ENCODE measurements at places on chromosomes 12 and 14.

DNA sequence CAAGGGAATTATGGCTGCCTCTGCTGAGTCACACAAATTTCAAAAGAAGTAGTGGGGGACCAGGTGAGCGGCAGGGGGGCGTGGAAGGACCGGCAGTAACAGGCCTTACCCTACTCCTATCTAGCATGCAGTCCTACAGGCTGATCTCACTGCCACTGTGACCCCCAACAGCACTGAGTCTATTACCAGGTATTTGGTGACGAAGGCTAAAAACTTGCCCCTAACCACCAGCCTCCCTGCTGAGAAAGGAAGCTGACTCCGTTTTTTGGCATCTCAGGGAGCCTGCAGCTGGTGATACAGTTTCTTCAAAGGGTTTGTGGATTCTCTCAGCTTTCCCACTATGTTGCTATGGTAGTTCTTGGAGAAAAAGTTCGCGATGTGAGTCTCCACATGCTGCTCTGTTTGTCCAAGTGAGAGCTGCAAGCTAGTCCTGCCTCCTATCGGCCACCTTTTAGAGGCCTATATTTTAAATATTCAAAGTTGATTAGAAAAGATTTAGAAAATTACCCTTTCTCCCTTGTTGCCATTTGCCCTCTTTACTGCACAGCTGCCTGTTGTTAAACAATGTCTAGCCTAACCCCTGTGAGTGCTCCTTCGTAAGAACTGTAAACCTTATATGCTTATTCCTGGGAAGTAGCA, 57.1 kb upstream of the SLCO1B1 start:
- H3K4me3 ChIP-seq, result no peak overlapping the region
- no peaks in the 10 kb centered on the region for H3K36me3 ChIP-seq
- no peaks in the 10 kb centered on the region for H3K27me3 ChIP-seq
- DNase-seq, result no peak
- no peak overlapping the region for H3K27ac ChIP-seq

GRCh38 chr14:100568164-100568997, 18.8 kb downstream of the BEGAIN start:
- no peaks in the 10 kb centered on the region for H3K36me3 ChIP-seq
- no peak overlapping the region for H3K4me3 ChIP-seq
- H3K27ac ChIP-seq, result no peak overlapping the region
- H3K27me3 ChIP-seq, result peaks cover 51% of the 10 kb centered on the region

DNA sequence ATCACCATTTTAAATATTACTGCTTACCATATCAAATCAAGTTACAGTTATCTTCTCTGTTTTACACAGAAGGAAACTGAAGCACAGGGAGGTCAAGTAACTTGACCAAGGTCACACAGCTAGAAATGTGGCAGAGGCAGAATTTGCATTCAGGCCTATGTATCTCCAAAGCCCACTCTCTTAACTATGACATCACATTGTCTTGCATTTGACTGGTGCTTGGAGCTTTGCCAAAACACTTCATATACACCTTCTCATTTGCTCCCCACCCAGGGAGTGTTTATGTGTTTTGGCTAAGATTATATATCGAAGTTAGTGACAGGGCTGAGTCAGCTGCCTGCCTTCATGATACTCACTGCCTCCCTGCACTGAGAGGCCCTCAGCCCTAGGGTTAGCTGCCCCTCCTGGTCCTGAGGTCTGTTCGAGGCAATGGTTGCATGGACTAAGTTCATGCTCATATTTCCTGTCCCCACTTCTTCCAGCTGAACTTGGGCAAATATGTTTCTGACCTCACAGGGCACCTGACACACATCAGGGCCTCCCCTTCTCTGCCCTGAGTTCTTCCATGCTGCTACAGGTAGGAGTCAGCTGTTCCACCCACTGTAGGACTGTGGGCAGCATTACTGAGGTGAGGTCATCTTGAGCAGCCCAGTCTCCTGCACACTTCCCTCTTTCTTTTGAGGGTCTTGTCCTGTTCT, 1.8 kb downstream of the GALNT6 start:
- peak overlapping the region; percentile 28 for H3K4me3 ChIP-seq
- H3K27me3 ChIP-seq, result no peaks in the 10 kb centered on the region
- peaks cover 60% of the 10 kb centered on the region for H3K4me1 ChIP-seq
- H3K36me3 ChIP-seq, result peaks cover 2% of the 10 kb centered on the region

DNA sequence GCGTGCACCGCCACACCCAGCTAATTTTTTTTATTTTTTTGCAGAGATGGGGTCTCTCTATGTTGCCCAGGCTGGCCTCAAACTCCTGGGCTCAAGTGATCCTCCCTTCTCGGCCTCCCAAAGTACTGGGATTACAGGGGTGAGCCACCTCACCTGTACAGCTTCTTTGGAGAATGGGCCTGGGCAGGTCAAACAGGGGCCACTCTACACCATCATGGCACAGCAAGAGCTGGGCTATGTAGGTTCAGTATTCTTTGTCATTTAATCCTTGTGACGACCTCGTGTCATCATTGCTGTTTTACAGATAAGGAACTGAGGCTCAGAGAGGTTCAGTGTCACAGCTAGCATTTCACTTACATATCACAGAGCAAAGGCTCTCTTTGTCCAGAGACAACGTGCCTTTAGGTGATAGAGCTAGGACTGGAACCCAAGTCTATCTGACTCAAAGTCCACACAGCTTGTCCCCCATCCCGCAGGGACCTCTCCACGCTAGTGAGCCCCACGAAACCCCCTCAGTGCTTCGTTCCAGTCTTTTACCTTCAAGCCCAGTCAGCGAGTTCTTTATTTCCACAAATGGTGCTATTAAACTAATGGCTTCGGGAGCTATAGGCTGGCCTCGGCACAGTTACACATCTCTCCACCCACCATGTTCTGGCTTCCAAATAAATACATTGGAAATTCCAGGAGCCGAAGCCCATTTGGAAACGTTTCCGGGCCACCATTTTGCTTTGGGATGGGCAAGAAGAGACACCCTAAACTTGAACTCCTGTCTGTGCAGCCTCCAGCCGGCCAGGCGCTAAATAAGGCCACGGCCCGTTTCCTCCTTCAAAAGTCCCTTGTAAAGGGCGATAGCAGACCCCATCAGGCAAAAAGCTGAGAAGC, 660 bp upstream of the MAP1LC3B2 start:
- peak overlapping the region; percentile 88 for H3K4me3 ChIP-seq
- H3K27ac ChIP-seq, result peak overlapping the region; percentile 99
- no peak for DNase-seq
- H3K27me3 ChIP-seq, result no peaks in the 10 kb centered on the region
- H3K36me3 ChIP-seq, result peaks cover 15% of the 10 kb centered on the region
- peaks cover 35% of the 10 kb centered on the region for H3K4me1 ChIP-seq

- no peak overlapping the region for H3K4me3 ChIP-seq
- DNase-seq, result no peak
- no peak overlapping the region for H3K27ac ChIP-seq
- H3K27me3 ChIP-seq, result peaks cover 9% of the 10 kb centered on the region
Observed at GRCh38 chr14:93674343-93674742, 113.9 kb downstream of the PRIMA1 start.

- no peaks in the 10 kb centered on the region for H3K4me1 ChIP-seq
- DNase-seq, result no peak
- H3K27me3 ChIP-seq, result peaks cover 5% of the 10 kb centered on the region
- H3K36me3 ChIP-seq, result no peaks in the 10 kb centered on the region
Observed at GRCh38 chr12:24414480-24414879, 465.0 kb upstream of the SOX5 start.

DNA sequence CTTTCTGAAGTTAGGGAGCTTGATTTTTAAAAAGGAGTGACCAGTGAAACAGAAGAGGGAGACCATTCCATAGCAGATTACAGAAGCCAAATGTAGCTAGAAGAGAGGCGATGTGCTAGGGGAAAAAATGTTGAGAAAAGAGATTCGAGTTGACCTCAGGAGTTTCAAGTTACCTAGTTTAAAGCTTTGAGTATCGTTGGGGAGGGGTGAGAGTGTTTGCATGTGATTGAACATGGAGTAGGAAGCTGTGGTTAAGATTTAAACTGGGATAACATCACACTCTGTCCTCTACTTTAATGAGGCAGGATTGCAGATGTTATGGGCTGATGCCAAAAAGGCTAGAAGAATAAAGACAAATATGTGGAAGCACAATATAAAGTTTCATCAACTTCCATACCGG, 3.7 kb downstream of the LETMD1 start:
- H3K4me3 ChIP-seq, result peak overlapping the region; percentile 15
- H3K36me3 ChIP-seq, result peaks cover 35% of the 10 kb centered on the region
- DNase-seq, result no peak
- H3K27me3 ChIP-seq, result no peaks in the 10 kb centered on the region
- peaks cover 23% of the 10 kb centered on the region for H3K4me1 ChIP-seq

DNA sequence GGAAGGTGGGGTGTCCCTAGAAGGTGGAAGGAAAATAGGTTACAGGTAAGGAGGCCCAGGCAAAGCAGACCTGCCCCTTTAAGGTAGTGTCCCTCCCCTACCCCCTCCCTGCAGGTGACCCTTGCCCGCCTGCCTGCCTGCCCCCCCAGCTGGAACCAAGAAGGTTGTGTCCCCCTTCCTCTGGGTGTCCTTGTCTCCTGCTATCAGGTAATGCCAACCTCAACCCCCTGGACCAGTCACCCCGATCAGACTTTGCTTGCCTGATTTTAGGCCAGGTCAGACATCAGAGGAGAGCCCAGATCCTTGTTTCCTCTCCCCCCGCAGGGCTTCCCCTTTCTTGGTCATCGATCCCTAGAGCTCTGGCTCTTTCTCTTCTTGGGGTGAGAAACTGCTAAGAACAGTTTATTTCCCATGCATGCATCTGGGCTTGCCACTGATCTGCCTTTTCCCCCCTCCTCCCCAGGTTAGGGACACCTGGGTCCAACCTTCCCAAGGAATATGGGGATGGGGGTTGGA, at the start of gene SLC39A5:
Gene SLC39A5, plus strand, starts transcription at position 136 of the 516 bp plus-strand sequence. CDS start 1,224 bp downstream, outside the sequence.
- H3K27me3 ChIP-seq, result no peaks in the 10 kb centered on the region
- no peak within 1 kb of the TSS for H3K27ac ChIP-seq

DNA sequence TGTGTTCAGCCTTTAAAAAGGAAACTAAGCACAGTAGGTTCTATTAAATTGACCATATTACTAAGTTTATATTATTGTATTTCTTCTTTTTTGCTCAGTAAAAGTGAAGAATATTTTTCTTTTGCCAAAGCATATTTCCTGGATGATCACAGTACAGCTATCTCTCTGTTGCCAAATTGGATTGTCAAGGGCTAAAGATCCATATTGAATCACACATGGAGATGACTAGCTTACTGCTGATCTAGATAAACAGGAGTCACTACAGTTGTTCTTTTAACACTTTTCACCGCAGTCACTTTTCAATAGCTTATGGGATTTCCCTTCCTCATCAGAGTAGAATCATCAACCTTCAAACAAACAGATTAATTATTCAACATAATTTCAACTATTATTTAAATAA, 78.6 kb downstream of the LRRC9 start:
- DNase-seq, result no peak
- no peaks in the 10 kb centered on the region for H3K36me3 ChIP-seq
- no peaks in the 10 kb centered on the region for H3K4me1 ChIP-seq
- no peaks in the 10 kb centered on the region for H3K27me3 ChIP-seq
- H3K27ac ChIP-seq, result no peak overlapping the region
- H3K4me3 ChIP-seq, result no peak overlapping the region

GRCh38 chr12:66361703-66362102, 59.4 kb downstream of the HELB start:
- peaks cover 2% of the 10 kb centered on the region for H3K36me3 ChIP-seq
- no peak overlapping the region for H3K4me3 ChIP-seq
- no peaks in the 10 kb centered on the region for H3K4me1 ChIP-seq
- no peak for DNase-seq
- H3K27ac ChIP-seq, result no peak overlapping the region

- H3K4me3 ChIP-seq, result no peak overlapping the region
- no peaks in the 10 kb centered on the region for H3K4me1 ChIP-seq
- H3K36me3 ChIP-seq, result no peaks in the 10 kb centered on the region
- H3K27ac ChIP-seq, result no peak overlapping the region
- no peak for DNase-seq
Observed at GRCh38 chr12:71967211-71967610, 28.6 kb downstream of the TPH2 start.

GRCh38 chr14:66459603-66460002, 26.6 kb upstream of the CCDC196 start:
- no peak for DNase-seq
- H3K4me1 ChIP-seq, result no peaks in the 10 kb centered on the region
- H3K27ac ChIP-seq, result no peak overlapping the region
- H3K4me3 ChIP-seq, result no peak overlapping the region
- H3K36me3 ChIP-seq, result no peaks in the 10 kb centered on the region

DNA sequence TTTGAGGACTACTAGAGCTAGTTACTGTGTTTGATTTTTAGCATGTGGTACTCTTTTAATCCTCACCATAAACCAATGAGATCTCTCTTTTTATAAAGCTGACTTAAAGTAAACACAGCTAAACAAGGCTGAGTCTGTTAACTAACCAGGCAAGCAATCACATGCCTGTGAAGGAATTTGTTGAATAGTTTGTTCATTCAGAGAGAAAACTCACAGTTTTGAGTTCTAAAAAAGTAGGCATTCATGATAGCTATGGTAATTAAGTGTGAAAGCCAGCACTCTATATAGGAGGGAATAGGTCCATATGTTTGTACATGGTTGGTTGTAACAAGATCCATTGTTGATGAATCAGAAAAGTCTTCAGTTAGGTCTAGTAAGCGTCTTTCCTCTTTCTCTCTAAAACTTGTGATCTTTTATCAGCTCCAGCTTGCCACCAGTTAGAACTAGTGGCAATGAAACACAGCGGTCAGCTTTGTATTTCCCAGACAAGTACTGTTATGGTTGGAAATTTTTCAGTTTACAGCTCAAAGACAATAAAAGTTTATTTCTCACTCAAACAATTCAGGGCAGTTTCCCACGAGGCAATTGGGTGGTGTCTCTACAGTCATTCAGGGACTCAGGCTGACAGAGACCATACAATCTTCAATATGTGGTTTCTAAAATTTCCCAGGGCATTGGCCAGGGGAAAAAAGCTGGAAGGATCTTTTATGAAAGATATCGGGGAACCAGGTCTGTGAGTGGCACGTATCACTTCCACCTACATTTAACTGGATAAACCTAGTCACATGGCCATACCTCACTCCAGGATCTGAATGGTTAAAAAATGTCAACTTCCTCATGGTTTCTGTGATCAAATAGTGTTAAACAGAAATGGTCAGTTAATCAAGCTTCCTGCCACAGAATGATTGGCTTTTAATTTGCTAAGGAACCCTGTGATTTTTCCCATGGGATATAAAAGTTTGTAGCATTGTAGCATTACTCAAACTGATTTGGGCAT, 203.1 kb downstream of the KIF21A start:
- no peaks in the 10 kb centered on the region for H3K36me3 ChIP-seq
- H3K27ac ChIP-seq, result no peak overlapping the region
- DNase-seq, result no peak
- H3K27me3 ChIP-seq, result no peaks in the 10 kb centered on the region
- H3K4me3 ChIP-seq, result no peak overlapping the region

Measured in T-helper 2 cell treated with Interferon-gamma antibody and Interleukin-4, amounts not matched to agents 5 μg/mL and 100 μg/mL, for 36 hours (primary cell).